Activated T-helper 17 cell treated with anti-CD3 and anti-CD28 coated beads, Interleukin-2, amount 50 U/mL, for 72 hours (primary cell): ENCODE measurements at places on chromosomes 5 and 9. TPM values are rescaled to one million over a fixed set of nuclear protein-coding genes. Genes with fewer than 3 reads are reported as not detected.

The SPATA6L gene
- 0.84 TPM for total RNA-seq

DNA sequence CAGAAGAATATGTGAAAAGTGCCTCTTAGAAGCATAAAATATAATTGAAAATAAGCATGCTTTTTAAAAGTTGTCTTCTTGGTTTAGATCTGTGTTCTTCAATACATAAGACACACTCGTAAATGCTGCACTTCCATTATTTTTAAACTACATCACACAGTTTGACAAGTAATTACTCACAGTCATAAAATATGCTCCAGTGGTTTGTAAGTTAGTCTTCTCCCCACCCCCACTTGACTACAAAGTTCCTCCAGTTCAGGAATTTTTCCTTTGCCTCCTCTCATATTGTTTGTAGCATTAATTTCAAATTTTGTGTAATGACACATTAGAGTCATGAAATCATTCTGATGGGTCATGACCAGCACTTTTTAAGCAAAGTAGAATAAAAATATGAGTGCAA, 60.3 kb upstream of the PTGER4 start:
- no peak for ATAC-seq

DNA sequence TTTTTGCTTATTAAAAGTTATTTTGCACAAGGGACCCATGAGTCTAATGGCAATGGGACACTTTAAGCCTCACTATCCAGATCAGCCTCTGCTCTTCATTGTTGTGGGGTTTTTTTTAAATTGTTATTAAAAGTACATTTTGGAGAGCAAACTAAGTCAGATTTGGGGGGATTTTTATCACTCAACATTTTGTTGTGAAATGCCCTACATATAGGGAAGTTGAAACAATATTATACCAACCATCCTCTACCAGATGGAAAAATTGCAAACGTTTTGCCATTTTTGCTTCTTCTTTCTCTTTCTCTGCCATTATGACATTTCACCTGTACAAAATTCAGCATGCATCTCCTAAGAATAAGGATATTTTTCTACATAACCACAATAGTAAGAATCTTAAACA, 75.3 kb downstream of the SLC1A3 start:
- no peak for ATAC-seq

DNA sequence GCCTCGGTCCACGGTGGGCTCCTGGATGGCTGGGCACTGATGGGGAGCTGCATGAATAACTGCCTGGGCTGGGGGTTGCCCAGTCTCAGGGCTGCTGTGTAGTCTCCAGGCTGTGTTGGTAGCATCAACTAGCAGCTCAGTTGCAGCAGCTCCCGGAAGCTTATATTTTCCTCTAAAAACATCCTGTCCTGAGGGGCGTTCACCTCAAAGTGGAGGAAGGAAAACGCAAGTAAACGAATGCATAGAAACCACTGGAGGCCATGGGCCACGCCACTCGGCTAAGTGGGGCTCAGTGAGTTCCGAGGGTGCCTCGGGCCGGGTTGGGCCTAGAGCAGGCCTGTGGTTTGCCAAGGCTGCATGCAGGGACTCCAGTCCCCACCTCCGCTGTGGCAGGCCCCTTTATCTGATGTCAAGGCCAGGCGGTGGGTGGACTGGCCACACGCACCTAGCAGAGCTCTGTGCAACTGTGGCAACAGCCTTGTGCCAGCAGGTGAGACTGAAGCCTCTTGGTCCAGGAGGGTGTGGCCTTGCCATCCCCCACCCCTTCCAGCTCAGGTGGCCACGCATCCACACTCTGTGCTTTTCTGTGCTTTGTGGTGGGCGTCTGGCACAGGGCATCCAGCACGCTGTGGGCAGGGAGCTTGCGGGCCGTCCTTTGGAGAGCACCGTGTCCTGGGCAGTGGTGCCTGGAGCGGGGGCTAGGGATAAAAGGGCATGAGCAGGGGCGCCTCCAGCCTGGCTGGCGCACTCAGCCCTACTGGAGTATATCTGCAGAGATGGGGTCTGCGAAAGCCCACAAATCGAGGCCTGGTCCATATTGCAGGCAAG, 15.1 kb downstream of the TCF7 start:
- ATAC-seq, result no peak

GRCh38 chr5:14528926-14529325, 52.7 kb upstream of the OTULINL start:
- no peak for ATAC-seq

DNA sequence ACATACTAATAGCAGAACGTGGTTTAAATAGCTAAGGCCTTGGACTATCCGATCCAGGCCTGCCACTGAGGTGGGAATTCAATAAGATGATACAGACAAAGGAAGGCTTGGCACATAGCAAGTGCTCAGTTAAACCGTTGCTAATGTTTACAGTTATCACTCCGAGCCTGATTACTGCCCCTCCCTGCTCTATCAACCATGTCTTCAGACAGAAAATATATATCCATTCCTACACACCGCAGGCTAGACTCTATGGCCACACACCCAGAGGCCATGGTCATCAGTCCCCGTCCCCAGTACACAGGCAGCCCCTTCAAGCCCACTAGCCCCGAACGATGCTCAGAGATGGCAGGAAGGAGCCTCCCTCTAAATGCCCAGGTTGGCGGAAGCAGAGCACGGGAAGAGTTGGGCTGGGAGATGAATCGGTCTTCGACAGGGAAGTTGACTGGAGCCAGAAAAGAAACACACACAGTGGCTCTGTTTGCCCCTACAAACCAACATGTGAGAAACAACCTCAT, 49.7 kb upstream of the STXBP1 start:
- no peak for ATAC-seq

GRCh38 chr9:76463211-76463610, 4.2 kb downstream of the GCNT1 start:
- ATAC-seq, result no peak

The MAP1B gene
- 0.11 TPM for total RNA-seq

DNA sequence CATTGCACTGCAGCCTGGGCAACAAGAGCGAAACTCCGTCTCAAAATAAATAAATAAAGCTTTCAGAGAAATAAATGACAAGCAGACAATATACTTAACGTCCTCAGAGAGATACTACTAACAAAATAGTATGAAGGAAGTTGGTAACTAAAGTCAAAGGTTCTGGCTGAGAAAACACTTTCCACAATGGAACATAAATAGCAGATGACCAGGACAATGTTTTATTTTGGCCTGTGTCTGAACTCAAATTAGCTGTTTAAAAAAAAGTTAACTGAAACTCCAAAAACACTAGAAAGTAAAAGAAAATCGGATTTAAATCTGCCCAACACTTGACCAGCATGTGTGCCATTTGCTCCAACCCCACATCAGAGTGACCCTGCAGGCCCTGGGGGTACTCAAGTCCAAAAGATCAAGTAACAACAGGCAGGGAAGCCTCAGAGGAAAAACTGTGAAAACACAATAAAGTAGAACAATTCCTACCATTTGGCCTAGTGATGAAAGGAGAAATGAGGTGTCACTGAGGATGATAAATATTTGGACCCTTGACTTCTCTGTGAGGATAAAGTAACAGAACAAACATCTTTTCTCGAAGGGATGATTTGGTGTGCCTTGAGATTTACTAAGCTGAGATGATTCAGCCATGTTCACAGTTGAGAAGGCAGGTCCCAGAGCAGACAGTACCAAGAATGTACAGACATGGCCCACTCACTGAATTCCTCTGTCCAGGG, 47.7 kb downstream of the LHFPL2 start:
- ATAC-seq, result no peak

DNA sequence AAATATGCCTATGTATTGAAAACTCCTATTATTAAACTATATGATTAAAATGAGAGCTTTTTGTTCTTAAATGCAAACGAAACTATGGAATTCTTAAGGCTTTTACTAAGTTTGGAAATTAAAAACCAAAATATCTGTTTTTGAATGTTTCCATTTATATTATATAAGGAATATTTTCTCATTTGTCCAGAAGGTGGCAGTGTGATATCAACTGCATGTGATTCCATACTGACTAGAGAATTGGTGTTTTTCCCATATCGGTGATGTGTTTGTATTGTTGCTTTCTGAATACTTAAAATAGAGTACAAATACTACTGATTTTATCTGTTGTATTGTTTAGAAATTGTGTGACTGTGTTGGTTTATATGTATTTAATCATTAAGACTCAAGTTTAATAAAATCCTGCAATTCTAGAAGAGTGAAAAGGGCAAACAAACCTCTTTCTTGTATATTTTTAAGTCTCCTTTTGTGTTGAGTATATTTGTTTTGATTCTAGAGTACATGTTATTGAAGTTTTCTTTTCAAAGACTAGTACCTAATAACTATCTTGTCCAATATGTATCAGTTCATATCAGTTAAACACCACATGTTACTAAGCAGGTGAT, 320.8 kb downstream of the CCDC171 start:
- no peak for ATAC-seq

- no peak for ATAC-seq
Measured at GRCh38 chr9:132503116-132503515, 79.3 kb upstream of the BARHL1 start.

The EFNA5 gene
- not detected for total RNA-seq

- no peak for ATAC-seq
Measured at GRCh38 chr5:3584724-3585531, 10.7 kb upstream of the IRX1 start.

DNA sequence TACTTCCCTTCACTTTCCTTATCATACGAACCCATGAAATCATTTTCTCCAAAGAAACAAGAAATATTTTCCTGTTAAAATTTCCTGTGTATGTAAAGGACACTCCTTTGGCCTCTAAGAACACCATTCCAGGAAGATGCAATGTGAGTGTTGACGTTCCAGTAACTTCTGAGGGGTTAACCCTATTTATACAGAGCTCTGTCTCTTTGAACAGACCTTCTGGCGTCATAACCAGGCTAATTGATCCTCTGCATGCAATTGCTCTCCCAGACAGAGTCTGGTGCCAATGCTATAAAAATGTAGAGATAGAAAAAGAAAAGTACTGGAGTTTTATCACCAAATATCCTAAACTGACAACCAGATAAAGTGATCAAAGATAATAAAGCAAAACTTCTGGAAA, 218.5 kb downstream of the TLE1 start:
- ATAC-seq, result no peak

DNA sequence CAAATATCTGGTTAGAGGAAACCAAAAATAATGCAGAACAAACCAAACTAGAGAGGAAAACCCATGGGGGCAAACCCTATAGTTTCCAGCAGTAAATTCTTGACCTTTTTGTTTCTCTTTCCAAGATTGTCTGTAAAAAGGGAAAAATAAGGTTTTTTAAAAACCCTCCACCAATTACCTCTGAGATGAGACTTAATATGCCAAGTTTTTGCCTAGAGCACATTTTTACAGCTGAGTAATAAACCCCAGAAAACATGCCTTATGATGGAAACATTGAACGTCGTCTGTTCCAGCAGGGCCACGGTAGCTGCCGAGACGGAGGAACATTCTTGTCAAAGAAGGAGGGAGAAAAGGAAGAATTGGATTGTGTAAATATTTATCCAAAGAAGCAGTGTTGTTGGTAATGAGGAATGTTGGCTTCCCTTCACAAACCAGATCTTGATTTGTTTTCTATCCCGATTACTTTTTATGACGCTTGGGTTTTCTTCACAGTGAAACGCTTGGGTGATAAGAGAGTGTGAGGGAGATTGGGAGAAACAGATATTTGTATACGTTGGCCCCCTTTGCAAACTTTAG, 17.3 kb upstream of the MSX2 start:
- ATAC-seq, result no peak

The TLX3 gene
- total RNA-seq, result not detected

DNA sequence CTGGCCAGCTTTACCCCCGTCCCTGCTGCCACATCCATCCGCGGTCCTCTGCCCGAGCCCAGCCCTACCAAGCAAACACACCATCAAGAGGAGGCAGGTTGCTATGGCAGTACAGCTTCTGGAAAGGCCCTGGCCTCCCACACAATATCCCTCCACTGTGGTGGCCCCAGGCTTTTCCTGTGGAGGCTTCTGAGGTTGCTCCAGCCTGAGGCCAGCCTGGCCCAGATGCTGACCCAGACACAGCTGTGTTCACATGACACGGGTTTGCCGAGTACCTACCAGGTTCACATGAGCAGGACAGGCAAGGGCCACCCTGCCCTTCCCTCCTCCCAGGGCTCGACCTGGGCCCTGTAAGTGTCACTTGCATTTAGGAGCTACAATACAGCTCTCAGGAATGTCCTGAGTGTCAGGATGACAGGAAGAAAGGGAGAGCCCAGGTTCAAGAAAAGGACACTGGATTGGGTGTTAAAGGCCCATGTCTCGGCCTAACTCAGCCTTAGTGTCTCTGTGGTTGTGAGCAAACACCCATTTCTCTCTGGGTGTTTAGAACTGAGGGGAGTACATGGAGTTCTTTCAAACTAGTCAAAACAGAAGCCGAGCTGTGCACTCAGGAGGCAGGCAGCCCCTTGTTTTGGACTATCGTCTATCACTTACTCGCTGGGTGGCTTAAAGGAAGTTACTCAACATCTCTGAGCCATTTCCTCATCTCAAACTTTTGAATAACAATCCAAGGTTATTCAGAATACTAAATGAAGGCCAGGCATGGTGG, 40.2 kb downstream of the NAIF1 start:
- ATAC-seq, result peak; percentile 65

The CDH6 gene
- total RNA-seq, result not detected

The OTULINL gene
- total RNA-seq, result 19.0 TPM

DNA sequence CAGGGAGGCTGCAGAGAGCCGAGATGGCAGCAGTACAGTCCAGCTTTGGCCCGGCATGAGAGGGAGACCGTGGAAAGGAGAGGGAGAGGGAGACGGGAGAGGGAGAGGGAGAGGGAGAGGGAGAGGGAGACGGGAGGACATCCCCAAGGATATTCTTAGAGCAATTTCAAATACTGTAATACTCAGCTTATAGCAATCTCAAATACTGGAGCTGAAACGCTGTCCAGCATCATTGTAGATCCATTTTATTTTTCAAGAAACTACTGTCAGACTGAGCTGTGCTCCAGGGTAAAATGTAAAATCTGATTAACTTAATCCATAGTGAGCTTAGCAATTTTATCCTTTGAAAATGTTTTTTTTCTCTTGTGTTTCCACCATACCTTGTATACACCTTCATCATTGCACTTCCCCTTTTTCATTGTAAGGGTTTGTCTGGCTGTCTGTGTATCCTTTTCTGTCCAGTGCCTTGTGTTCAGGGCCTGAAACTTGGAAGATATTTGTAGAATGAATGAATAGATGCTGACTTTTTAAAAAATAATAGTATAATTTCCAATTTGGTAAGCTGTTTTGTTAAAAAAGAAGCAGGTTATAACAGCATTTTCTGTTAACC, 64.0 kb upstream of the LRRC70 start:
- ATAC-seq, result no peak

DNA sequence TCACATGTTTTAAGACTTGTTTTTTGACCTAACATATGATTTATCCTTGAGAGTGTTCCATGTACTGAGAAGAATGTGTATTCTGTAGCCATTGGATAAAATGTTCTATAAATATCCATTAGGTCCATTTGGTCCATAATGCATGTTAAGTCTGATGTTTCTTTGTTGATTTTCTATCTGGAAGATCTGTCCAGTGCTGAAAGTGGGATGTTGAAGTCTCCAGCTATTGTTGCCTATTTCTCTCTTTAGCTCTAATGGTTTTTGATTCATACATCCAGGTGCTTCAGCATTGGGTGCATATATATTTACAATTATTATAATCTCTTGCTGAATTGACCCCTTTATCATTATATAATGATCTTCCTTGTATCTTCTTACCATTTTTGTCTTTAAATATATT, 451.1 kb downstream of the BRINP1 start:
- ATAC-seq, result no peak

The TERT gene
- total RNA-seq, result 9.1 TPM
